Liver (tissue), 10 donors: ENCODE measurements at places on chromosomes 11 and 22.

GRCh38 chr22:22094921-22095320, 112.3 kb upstream of the TOP3B start:
- DNase-seq: no peak

DNA sequence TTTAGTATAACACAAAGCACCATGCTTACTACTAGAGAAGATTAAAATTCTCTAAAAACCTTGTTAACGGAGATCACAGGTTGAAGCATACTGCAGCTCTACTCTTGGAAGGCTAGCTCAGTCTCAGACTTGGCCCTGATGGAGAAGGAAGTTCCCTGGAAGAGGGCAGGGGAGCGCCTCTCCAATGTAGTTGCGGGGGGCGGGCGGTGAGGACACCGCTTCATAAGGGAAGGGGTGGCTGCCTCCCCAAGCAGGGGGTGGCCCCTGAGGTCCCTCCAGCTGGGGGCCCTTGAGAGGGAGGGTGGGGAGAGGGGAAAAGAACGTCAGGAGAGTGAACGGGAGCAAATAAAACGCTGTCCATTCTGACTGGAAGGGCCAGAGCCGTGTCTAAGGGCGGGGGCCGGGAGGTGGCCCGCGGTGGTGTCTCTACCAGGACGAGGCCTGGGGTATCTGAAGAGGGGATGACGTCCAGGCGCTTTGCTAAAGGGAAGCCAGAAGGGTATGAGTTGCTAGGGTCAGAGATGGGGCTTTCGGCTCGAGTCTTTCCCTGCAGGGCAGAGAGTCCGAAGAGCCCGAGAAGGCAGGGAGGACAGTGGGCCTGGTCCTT, 553 bp upstream of the USP47 start:
- DNase-seq: no peak

- DNase-seq: no peak
Observed at GRCh38 chr22:37161443-37161842, 11.7 kb upstream of the IL2RB start.

- no peak for DNase-seq
Observed at GRCh38 chr11:101030015-101030414, 99.6 kb downstream of the PGR start.

DNA sequence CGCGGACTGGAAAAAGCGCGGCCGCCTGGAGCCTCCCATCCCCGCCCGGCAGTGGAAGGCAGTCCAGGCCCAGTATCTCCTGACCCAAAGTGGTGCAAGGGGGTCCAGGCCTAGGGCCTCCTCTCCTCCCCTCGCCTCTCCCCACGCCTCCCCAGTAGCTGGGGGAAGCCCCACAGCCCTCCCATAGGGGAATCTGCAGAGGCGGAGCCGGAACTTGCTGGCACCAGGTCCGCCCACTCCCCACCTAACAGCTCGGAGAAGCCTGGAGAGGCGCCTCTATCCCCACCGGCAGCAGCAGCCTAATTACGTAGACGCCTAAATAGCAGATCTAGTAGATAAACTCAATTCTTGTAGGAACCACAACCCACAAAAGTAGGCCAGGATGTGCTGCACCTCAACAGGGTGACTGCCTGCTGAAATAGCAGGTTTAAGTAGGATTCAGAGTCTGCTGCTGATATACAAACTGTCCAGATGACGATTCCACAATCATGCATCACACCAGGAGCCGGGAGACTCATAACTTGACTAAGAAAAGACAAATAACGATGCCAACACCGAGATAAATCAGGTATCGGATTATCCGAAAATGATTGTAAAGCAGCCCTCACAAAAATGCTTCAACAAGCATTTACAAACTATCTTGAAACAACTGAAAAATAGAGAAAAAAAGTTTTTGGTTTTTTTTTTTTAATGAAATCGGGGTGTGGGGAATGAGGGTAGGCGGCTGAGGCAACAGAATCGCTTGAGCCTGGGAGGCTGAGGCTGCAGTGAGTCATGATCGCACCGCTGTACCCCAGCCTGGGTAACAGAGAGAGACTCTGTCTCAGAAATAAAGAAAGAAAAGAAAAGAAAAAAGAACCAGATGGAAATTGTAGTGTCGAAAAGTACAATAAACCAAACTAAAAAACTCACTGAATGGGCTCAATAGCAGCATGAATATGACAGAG, 11.4 kb upstream of the BRD1 start:
- DNase-seq: no peak

DNA sequence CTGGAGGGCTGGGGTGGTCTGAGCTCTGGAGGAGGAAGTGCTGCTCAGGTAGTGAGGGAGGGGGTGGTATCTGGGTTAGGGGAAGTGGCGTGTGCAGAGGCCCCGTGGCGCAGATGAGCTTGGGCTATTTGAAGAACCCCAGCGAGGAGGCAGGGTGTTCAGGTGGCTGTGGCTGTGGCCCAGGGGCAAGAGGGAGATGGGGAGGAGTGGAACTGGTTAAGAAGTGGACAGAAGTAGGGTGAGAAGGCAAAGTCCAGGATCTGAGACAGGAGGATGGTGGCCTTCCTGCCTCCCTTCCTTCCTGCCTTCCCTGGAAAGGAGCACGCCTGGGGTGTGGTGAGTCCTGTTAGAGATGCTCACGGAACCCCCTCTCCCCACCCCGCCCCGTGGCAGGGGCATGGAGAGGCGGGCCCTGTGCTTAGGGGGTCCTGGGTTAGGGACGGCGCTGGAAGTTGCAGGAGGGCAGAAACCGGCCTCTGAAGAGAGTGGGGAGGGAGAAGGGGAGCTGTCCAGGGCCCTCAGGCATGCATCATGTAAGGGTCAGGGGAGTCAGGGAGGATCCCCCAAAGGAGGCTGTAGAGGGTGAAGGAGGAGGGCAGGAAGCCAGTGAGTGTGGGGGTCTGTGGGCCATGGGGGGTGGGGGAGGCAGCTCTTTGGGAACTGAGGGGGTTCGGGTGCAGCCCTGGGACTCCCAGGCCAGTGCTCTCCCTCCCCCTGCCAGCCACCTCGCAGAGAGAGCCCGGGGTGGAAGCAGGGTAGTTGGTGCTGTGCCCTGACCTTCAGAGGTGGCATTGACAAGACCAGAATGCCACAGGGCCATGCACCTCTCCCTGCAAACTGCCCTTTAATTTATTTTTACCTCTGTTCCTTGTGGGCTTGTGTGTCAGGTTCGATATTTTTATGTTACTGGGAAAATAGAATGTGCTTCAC, 63.7 kb upstream of the PARVG start:
- no peak for DNase-seq

- no peak for DNase-seq
Observed at GRCh38 chr11:68375766-68376165, 63.4 kb downstream of the LRP5 start.

DNA sequence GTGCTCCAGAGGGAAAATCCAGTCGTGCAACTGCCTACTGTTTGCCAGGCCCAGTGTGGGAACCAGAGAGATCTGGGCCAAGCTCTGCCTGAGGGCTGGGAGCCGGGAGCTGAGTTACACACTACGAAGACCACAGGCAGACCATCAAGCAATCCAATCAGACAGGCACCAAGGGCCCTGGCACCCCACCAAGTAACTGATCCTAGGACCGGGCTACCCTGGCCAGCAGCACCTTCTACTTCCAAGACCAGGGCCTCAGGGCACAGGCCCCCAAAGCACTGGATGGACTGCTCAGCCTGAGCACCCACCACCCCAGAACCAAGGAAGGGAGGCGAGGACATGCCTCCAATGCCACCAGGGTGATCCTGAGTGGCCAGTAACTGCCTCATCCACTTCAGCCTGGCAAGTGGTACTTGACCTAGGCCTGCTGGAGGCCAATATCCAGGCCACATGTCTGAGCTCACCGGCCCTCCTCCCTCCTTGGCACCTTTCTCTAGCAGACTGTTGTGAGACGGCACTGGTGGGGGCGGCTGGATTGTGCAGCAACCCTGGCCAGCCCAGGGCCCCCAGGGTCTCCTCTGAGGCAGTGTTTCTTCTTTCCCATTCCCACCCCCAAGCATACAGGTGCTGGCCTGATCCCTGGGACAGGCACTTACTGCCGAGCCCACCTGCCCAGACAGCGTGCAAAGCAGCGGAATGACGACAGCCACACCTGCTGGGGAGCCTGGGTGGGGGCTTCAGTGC, 20.7 kb upstream of the ARFGAP3 start:
- no peak for DNase-seq

DNA sequence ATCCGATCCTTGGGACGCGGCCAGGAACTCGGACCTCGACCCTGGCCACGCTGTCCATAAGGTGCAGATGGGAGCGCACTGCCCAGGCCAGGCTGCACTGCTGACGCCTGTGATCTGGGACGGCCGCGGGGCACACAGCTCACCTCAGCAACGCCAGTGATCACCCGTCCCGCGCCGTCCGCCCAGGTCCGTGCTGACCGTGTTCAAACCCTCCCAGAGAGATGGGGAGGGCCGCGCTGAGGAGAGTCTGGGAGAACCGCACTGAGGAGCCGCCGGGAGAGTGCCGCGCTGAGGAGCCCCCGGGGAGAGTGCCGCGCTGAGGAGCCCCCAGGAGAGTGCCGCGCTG, 636 bp downstream of the KCNQ1OT1 start:
- DNase-seq: peak; percentile 49

DNA sequence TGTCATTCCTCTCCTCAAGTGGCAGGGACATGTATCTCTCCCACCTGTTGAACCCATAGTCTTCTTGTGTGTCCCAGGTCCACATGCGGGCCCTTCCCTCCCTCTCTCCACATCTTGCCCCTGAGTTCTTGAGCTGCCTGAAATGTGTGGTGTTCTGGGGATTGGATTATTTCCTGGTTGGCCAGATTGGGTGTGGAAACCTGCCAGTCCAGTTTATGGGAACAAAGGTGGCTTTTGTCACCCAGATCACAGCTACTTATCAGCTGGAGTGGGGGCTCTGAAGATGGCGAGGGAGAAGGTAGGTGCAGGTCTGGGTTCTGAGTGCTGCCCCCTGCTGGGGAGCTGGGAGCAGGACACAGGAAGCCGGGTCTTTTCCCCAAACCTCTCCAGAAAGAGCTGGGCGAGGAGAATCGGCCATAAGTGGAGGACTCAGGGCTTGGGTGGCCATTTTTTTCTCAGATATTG, 14.2 kb downstream of the DTX4 start:
- DNase-seq: peak; percentile 43

- DNase-seq: no peak
Observed at GRCh38 chr11:18987454-18988231, 48.4 kb upstream of the MRGPRX1 start.

GRCh38 chr22:30889268-30889995, 79.1 kb downstream of the MORC2 start:
- peak; percentile 32 for DNase-seq

DNA sequence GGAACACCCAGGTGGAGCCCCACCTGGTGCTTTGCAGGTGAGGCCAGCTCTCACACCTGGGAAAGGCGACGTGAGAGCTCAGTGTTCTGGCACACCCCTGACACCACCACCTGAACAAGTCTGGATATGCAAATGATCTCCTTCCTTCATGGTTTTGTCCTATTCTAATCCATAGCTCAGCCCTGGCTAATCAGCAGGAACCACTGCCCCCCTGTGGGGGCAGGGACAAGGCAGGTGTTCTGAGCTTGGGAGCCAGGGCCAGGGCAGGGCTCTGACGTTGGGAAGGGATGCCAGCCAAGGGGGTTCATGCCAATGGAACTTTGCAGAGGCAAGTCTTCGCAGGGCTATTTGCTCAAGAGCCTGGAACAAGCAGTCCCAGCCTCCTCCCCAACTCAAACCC, 144.2 kb downstream of the TRIM29 start:
- no peak for DNase-seq

DNA sequence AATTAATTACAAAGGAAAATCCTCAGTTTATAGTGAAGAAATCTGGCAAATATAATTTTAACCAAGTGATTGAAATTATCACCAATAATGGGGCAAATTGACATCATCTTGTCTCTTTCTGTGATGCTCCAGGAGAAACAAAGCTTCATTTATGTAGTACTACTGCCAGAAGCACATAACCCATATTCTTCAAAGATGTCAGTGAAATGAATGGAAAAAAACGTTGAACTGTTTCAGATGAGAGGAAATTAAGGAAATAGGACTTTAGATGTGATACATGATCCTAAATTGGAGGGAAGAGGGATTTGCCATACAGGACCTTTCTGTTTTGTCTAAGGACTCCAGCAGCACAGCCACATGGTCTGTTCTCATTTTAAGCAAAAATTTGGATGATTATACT, 57.6 kb downstream of the PPP6R3 start:
- no peak for DNase-seq

DNA sequence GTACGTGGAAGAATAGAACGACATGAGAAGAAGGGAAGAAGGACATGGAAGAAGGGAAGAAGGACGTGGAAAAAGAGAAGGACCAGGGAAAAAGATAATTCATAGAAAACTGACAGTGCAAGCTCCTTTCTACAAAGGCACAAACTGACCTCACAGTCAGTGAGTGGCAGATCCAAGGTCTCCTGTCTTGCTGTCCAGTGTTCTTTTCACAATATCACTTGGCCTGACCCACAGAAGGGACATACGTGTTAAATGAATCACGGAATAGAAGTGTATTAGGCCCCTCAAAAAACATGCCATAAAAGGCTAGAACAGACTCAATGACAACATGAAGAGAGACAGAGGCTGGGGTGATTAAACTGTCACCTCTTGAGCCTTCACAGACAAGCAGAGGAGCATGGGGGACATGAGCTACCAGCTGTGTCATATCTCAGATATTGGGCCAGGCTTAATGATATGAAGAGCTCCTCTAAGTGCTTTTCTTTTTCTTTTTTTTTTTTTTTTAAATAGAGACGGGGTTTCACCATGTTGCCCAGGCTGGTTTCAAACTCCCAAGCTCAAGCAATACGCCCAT, 4.6 kb downstream of the ASCC2 start:
- no peak for DNase-seq
